Aorta (tissue), 5 donors: ENCODE measurements at places on chromosomes 1 and 21. TPM values are rescaled to one million over a fixed set of nuclear protein-coding genes. Genes with fewer than 3 reads are reported as not detected.

HMCN1 gene
- 93.6 TPM for total RNA-seq

GRCh38 chr21:43342301-43342881 is 84.5 kb downstream of the SIK1 start:
- no peak for DNase-seq

GRCh38 chr1:93614986-93615581 is 66.6 kb downstream of the BCAR3 start:
- no peak for DNase-seq

GRCh38 chr1:84795966-84796600 is 96.9 kb downstream of the LPAR3 start:
- DNase-seq: no peak

- no peak for DNase-seq
Measured at GRCh38 chr1:9008236-9008635, 18.0 kb downstream of the SLC2A7 start.

- DNase-seq: no peak
Measured at GRCh38 chr1:21628798-21629393, 40.3 kb downstream of the RAP1GAP start.

TDRKH gene
- total RNA-seq: 3.7 TPM

- no peak for DNase-seq
Measured at GRCh38 chr1:152049291-152050083, 12.7 kb upstream of the S100A11 start.

DNA sequence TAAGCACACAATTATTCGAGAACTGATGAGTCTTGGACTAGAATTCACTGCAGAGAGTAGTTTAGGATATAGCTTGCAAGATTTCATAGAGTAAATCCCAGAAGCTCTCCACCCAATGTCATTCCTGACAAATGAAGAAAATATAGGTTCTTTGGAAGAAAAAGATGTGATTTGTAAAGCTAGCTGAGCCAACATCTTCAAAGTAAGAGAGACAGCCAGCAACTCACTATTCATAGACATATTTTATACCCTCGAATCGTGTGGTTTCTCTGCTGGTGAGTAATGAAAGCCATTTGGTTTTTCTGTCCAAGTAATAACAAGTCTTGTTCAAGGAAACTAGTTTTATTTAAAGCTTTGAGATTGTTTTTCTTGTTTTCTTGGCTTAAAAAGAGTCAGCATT is 165.7 kb upstream of the SYT6 start:
- no peak for DNase-seq

DNA sequence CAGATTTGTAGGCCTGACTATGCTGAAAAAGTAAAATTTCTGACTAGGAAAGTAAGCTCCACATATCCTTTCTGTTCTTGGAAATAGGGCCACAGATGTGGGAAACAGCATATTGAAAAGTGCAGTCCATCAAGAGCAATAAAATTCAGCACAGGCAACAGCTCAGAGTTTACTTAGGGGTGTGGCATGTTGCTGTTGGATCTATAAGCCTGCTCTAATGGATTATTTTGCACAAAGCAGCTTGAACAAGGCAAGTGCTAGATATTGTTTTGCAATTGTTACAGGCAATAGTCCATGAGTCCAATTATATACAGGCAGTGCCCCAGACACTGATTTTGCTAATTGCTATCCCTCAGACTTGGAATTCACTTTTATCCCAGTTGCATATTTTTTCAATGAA is 289.8 kb upstream of the SNX7 start:
- no peak for DNase-seq

DNA sequence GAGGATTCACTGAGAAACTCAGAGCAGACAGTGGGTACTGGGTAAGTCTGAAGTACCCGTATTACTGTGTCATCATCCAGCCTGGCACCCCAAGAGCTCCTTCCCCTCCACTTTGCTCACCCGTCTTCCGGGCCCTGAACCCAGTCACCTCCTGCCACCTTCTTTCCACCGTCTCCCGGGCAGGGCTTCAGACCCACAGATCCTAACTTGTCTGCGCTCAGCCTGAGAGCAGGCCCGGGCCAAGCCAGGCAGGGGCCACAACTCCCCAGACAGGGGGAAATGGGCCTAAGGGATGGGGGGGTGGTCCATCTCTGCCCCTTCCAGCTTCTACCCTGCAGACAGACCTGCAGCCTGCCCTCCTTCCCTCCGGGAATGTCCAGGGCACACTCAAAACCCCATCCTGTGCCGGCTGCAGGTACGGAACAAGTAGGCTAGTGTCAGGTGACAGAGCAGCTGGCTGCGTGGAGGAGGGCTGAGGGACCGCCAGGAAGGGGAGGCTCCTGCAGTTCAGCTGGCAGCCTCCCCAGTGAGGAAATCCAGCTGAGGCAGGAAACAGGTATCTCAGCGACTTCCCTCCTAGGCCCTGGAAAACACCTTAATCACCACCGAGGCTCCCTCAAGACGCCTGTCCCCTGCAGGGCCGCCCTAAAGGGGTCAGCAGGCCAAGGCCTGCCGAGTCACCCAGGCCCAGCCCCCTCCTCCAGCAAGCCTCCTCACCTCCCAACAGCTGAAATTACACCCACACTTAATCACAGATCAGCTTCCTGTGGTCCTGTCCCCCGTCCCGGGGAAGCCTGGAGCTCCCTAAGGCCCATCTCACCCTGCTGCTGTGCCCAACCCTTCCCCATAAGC is 3.5 kb downstream of the HSPG2 start:
- no peak for DNase-seq

CTSK gene
- 50.0 TPM for total RNA-seq

DNA sequence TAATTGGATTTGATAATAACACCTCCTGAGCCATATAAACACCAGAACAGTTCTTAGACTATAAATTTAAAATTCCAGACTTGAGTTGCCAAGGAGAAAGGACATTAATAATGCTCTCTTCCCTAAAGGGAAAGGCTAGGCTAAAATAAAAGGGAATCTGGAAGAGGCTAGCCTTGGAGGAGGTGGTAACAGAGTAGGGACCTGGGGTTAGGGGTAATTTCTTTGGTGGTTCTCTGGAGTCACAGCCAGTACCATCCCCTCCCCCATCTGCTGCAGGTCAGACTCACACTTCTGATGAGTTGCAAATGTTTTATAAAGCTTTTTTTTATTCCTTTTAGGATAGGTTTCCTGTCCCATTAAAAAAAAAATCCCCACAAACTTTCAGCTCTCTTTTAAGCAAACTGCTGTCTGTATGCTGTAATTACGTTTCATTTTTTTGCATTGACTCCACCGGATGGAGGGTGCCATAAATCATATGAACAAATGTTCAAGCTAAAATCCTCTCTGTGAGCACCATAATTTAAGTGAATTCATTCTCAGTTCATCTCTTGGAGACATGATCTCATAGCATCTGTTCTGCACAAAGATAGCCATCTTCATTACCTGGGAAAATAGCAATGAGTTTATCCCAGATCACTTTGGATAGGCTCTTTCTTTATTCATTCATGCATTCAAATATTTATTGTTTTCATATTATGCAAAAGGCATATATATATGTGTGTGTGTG is 379.6 kb downstream of the TTLL7 start:
- no peak for DNase-seq

GRCh38 chr1:58839147-58839795 is 55.4 kb upstream of the JUN start:
- DNase-seq: no peak

STYXL2 gene
- 7.1 TPM for total RNA-seq

- no peak for DNase-seq
Measured at GRCh38 chr1:197327776-197328364, 59.8 kb downstream of the CRB1 start.

- no peak for DNase-seq
Measured at GRCh38 chr1:93033029-93033428, 46.1 kb upstream of the MTF2 start.

GRCh38 chr1:52186449-52186848 is 44.6 kb downstream of the ZFYVE9 start:
- DNase-seq: no peak

TIE1 gene
- 41.0 TPM for total RNA-seq

TMEM50A gene
- total RNA-seq: 115 TPM

EFCAB7 gene
- 9.4 TPM for total RNA-seq

DNA sequence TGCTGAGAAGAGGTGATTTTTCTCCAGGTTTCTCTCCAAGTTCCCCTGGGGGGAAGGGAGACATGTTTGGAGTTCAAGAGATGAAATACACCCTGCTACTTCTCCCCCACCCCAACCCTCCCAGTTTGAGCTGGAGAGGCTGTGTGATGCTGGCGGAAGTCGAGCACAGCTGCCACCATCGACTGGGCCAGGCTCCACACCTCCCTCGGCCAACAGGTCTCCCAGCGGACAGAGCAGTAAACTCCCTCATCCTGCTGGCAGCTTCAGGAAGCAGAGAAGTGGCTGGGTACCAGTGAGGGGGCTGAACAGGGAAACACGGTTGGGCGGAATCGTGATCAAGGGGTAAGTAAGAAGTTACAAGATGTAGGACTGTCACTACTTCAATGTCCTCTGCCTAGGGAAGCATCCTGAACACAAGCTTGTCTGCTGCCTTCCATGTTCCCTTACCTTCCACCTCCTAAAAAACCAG is 6.6 kb upstream of the NHLH1 start:
- DNase-seq: no peak

GRCh38 chr1:203519896-203520295 is 25.9 kb downstream of the OPTC start:
- peak; percentile 61 for DNase-seq

DNA sequence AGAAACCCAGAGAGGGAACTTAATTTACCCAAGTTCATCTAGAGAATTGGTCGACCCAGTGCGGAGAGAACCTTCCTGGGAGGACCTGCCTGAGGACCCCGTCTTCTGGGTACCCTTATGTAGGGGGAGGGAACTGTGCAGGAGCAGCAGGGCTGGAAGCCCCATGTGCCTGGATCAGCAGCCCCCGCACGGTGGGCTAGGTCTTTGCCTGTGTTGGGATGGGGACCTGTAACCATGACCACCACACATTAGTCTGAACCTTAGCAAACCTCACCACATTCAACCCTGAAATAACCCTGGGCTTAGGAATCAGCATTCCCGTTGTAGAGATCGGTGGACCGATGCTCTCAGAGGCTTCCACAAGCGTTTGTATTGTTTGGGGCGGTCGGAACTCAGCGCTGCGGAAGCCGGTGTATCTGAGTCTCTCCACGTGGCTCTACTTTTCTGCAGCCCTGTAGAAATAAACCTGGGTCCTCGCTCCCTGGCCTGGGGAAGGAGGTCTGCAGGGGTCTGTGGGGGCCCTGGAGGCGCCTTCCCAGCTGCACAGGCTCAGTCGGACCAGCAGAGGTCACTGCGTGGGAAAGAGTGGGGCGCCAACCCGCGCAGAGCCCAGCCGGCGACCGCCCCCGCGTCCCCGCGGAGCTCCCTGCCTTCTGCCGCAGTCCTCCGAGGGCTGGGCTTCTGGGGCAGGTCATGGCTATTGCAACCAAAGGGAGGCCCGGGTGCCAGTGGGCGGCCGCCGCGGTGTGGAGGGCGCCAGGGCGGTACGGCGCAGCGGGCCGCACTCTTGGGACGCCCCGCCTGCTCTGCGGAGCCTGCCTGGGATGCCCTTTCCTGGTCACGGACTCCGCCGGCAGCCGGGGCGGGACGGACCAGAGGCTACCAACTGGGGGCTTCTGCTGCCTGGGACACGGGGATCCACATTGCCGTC is 36.2 kb upstream of the KCNA10 start:
- DNase-seq: peak; percentile 68

- no peak for DNase-seq
Measured at GRCh38 chr21:43369124-43369523, 57.8 kb downstream of the SIK1 start.

DNA sequence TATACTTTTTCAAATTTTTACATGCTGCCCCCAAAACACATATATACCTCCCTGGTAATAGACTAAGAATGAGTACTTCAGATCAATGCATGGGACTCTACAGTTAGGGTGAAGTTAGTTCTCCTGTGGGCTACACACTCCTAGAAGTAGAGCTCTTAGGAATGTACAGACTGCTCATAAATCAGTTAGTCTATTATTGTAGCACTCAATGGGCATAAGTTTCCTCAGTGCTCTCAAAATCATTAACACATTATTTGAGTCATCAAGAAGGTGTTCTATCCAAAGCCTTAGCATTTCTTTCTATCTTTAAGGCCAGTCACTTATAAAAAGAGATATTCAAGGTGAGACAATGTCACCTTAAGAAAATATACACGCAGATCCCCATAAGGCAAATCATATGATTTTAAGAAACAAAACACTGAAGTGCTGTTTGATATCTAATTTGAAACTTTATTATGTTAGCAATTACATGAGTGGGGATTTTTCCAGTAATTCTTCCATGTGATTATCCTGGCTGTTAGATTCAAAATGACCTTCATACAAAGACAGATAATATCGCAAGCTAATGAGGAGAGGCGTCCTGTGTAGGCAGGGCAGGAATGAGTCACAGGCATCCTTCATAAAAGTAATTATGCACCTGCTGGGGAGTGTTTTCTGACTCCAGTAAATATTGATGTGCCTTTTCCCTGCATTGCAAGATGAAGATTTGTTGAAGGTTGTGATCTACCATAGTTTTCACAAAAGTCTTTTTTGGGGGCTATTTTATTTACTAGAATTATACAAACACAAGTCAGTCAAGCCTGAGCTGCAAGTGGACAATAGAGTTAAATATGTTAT is 167.2 kb upstream of the ATP1B1 start:
- no peak for DNase-seq

CLEC20A gene
- not detected for total RNA-seq

- no peak for DNase-seq
Measured at GRCh38 chr1:53525595-53525994, 66.4 kb downstream of the DMRTB1 start.

DNA sequence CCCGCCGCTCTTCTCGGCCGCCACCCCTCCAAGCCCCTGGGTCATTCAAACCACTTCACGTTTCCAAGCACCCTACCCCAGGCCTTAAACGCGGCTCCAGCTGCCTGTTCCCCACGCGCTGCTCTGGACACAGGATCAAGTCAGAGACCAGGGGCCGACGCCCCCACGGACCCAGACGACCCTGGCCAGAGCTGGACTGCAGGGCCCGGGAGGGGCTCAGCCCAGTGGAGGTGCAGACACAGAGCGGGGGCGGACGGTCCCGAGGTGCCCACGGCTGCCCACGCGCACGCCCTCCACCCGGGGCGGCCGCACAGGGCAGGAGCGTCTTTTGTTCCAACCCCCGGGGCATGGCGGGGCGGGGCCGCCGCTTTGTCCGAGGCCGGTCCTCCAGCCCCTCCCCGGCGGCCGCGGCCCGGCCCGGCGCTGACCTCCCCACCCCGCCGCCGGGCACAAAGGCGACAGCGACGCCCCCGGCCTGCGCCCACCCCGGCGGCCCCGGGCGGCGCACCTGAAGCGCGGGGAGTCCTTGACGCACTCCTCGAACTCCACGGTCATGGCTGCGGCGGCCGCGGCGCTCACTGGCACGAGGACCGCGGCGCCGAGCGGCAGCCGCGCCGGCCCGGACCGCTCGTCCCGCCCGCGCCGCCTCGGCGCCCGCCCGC is 338 bp downstream of the ACAP3 start:
- no peak for DNase-seq

GRCh38 chr1:241270016-241270415 is 87.0 kb downstream of the RGS7 start:
- DNase-seq: no peak

- DNase-seq: no peak
Measured at GRCh38 chr1:93574991-93575390, 106.6 kb downstream of the BCAR3 start.

VASH2 gene
- total RNA-seq: 0.29 TPM

CELSR2 gene
- total RNA-seq: 4.2 TPM

RAB3B gene
- total RNA-seq: 0.03 TPM

- no peak for DNase-seq
Measured at GRCh38 chr1:91819038-91819788, 66.7 kb downstream of the TGFBR3 start.
